ENCODE measurements at places on chromosomes 5 and 9.

DNA sequence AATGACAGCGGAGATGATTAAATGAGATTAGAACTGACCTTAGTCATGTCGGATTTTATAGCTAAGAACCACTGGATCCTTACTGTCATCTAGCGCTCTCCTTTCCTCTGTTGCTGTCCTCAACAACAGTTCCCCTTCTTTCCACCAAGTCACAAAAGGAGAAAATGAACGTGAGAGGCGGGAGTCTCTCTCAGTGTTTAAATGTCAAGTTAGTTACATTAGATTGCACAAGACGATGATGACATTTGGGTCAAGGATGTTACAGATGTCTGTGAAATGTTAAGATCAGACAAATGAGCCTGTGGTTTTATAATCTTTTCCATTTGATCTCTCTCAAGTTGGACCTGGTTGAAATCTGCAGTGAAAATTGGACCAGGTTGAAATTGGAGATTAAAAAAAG, 53.5 kb downstream of the FBXO38 start:
- no peak for DNase-seq

DNA sequence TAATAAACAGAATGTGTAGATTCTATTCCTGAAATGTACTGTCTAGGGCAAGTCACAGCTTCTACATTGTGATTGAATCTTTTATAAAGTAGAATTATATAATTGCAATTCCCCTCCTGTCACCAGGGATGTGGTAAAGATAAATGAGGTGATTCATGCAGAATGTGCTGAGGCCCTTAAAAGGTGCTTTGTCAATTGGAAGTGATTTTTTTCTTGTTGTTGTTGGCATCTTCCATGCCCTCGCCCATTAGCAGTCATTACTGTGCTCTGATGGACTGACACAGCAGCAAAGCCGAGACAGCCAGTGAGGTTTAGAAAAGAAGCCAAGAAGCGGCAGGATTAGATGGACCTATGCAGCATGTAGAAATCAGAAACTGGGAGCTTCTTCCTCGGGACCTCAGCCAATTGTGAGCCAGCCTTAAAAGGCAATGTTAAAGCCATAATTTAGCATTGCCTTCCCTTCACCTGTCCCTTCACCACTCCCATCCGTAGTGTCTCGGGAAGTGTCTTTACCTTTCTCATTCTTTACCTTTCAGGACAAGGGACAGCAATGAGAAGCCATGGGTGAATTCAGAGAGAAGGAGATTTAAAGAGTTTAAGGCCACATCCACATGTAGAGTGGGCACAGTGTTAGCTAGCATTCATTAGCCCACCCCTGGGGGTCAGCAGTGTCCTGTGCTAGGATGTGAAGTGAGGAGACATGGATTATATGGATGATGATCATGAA, 257.8 kb downstream of the PLK2 start:
- no peak for DNase-seq

DNA sequence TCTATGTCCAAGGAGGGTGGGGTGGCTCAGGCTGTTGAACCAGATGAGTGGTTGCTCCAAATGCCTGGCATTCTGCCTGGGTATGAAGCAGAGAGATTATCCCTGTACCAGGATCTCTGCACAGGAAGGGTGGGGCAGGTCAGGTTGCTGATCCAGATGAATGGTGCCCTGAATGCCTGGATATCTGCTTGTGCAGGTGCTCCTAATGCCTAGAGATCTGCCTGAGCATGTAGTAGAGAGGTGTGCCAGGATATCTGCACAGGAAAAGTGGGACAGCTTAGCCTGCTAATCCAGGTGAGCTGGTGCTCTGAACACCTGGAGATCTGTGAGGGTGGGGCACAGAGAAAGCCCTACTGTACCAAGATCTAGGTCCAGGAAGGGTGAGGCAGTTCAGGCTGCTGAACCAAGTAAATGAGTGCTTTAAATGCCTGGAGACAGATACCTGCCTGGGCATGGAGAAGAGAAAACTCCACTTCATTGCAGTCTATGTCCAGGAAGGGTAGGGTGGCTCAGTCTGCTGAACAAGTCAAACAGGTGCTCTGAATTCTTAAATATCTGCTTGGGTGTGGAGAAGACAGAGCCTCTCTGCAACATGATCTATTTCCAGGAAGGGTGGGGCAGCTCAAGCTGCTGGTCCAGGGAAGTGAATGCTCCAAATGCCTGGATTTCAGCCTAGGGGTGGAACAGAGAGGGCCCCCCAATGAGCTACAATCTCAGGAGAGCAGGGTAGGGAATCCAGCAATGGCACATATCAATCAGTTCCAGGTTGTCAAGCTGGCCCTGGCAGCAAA, 189.4 kb upstream of the DMRTA1 start:
- DNase-seq: no peak

- DNase-seq: no peak
These were observed 6.0 kb upstream of the CCIN start for GRCh38 chr9:36163049-36163785.

Data from KBM-7 (cell line).